ENCODE measurements at places on chromosomes 5 and 9.

DNA sequence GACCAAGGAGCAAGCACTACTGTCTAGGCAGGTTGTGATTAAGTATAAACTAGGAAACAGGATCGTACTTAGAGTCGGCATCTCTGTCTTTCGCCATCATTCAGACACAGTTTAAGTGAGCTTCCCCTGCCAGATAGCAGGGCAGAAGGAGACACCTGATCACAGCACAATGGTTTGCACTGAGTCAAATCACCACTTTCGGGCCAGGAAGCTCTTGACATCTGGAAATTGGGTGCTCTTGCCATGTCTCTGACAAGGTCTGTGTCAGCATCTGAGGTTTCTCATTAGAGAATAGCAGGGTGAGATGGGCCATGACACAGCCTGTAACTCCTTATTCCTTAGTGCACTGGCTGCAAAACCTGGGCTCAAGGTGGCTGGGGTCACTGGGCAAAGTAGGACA is 8.3 kb downstream of the ADRB2 start:
- no peak for DNase-seq

DNA sequence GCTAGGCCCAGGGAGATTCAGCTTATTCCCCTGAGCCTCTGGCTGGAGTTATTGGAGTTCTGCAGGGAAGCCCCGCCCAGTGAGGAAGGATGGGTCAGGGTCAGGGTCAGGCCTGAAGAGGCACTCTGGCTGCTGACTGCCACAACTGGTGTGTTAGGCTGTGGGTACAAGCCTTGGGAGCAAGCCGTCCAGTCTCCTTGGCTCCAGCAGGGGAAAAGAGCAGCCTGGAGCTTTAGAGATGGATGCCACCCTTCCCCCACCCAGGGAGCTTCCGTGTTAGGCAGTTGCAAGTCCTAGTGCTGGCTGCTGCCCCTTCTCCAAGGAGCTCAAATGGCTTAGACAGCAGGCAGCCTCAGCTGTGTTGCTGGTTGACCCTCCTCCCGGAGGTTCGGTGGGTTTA is 34.4 kb upstream of the TAF11L2 start:
- no peak for DNase-seq

GRCh38 chr5:103120607-103121200 is 603 bp downstream of the PPIP5K2 start:
- no peak for DNase-seq

GRCh38 chr5:81164476-81164875 is 68.6 kb upstream of the CKMT2 start:
- no peak for DNase-seq

- no peak for DNase-seq
These were observed 98.5 kb downstream of the ZCCHC7 start for GRCh38 chr9:37218800-37219425.

DNA sequence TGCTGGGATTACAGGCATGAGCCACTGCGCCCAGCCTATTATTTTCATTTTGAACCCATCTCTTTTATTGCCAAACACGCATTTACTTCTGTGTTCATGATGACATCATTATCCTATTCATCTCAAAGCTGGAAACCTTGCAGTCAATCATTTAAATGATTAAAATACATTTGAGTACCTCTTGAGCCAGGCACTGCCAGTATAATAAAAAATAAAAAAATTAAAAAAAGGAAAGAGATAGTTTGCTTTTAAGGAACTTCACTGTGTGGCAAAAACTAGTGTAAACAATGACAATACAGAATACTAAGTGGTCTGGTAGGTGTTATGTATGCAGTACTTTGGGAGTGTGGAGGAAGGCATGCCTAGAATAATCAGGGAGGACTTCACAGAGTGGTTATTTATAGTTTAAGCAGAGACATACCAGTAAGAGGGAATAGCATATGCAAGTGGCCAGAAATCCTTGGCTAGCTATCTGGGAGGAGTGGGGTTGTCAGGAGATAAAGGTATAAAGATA is 8.6 kb downstream of the NSD1 start:
- DNase-seq, result no peak

DNA sequence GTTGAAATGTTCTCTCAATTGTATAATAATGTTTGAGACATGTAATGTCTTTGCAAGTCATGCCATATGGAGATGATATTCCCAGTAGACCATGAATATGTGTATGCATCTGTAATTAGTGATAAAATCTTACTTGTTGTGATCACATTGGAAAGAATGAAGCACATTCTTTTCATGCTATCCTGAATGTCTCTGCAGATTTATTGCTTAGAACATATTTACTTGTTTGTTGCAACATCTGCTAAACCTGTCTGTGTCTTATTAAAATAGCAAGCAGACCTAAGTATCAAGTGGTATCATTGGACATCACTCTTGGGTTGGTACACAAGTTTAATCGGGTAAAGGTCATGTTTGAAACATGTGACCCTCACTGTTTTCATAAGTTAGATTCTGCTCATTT is 265.5 kb upstream of the CD180 start:
- DNase-seq, result no peak

- no peak for DNase-seq
These were observed 33.3 kb downstream of the TLE1 start for GRCh38 chr9:81656004-81656403.

- DNase-seq, result no peak
These were observed 39.3 kb upstream of the SHB start for GRCh38 chr9:38108326-38108725.

- peak; percentile 21 for DNase-seq
These were observed 9.6 kb upstream of the UBTD2 start for GRCh38 chr5:172293054-172293744.

DNA sequence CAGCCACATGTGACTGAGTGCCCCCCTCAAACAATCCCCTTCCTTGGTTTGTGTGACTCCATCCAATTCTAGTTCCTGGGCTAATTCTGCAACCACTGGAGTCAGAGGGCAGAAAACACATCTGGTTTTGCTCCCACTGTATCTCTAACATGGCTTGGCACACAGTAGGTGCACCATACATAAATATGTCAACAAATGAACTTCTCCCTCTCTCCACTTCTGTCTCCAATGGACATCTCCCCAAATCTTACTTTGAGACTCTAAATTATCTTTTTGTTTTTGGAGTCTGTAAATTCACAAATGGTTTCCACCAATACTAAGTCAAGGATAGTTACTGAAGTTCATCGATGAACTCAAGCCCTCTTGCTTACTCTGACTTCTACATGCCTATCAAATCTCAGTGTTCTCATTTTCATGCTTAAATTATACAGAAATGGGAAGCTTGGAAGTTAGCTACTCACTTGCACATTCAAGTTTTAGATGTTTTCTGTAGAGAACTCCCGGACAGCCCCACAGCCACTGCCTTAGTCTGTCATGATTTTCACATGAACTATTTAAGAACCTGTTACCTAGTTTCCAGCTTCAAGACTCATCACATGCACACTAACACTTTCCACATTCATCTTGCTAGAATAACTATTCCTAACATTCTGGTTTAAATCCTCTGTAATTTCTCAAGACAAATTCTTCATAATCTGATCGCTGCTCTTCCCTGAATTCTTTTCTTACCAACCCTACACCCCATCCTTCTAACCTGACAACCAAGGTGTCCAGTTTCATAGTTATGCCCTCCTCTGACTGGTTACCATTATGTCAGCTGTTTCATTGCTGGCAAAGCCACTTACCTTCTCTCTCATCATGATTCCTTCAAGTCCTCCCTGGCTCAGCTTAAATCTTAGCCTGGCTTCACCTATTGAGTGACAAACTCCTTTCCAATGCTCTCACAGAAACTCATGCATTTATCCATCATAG is 6.0 kb downstream of the RPL37 start:
- no peak for DNase-seq

GRCh38 chr5:145598184-145598583 is 237.0 kb downstream of the PRELID2 start:
- no peak for DNase-seq

DNA sequence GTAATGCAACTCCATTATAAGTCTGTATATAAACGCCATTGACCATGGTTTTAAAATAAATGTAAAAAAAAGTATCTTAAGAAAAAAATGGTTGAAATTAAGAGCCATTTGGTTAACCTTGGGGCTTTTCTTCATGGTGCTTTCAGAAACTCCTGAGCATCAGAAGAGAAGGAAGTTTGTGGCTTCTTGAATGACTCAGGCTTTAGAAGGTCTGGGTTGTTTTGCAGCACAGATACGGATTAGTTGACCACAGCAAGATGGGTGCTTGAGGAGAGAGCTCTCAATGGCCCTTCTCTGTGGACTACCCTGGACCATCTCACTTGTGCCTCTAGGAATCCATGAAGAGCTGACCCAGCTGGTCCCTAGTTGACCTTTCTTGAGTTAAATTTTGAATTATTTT is 189.5 kb downstream of the TMEM38B start:
- no peak for DNase-seq

- no peak for DNase-seq
These were observed 372.3 kb downstream of the CTNND2 start for GRCh38 chr5:11531811-11532555.

DNA sequence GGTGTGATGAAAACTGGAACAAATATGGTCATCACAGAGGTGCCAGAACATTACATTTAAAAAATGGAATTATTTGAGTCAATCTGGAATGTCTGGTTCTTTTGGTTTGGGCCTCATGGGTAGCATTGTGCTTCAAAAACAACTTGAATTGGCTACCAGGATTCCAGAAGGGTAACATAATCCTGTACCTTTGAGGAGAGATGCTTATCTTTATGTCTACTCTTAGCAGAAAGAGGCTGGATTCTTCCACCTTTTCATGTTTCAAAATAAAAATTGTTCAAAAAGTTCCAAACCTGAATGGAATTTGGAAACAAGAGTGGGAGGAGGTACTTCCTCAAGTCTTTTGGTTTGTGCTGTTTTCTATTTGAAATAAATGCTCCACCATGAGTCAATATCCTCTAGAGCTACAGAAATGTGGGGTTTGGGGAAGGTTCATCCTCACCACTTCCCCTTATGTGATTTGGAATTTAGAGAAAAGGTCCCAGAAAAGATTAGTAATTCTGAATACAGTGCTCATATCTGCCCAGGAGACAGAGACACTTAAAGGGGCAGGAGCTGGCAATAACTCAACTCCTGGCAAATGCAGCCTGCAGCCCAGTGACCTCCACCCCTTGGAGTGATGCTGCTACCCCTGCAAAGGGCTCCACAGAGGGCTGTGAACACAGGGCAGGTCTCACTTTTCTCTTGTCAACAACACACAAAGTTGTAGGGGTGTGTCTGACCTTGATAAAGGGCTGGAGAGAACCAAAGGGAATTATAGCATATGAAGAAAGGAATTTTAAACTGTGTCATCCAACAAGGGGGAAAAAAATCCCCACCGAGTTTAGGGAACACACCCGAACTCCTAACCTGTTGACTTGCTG is 272.8 kb downstream of the CWC27 start:
- no peak for DNase-seq
